NCI-H526 (cell line): ENCODE measurements at places on chromosomes 1 and 21.

DNA sequence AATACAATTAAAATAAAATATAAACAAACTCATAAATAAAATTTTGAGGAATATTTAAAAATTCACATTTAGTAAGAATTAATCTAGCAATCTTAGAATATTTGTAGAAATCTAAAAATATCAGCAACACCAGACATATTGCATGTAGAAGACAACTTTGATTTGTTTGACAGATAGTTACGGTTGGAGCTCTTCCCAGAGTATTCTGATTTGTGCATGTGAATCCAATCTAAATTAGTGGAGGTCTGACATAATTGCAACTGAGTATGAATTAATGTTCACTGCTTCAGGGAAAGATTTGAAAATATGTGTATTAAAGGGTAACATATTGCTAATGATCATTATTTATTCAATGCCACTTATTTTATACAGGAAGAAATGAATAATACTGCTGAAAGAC, 1546.2 kb downstream of the BRINP3 start:
- DNase-seq = no peak

- no peak for DNase-seq
These were observed 43.5 kb downstream of the GBP6 start for GRCh38 chr1:89407360-89407759.

DNA sequence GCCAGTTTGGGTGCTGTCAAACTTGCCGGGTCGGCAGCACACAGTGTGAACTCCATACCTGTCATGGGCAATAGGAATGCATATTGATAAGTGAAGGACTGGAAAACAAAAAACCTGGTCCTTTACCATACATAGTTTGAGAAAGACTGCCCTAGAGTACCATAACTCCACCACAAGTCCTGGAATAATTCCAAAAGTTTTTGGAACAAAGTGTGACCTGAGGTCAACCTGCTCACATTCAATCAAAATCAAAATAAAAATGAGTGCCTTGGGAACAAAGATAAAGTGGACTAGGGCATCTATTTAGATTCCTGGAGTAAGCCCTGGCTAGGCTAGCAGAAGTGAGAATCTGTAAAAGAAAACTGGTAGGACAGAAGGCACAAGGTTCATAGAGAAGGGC, 7.6 kb downstream of the PEX19 start:
- no peak for DNase-seq

- DNase-seq = no peak
These were observed 76.2 kb upstream of the TMEM51 start for GRCh38 chr1:15077384-15077783.

DNA sequence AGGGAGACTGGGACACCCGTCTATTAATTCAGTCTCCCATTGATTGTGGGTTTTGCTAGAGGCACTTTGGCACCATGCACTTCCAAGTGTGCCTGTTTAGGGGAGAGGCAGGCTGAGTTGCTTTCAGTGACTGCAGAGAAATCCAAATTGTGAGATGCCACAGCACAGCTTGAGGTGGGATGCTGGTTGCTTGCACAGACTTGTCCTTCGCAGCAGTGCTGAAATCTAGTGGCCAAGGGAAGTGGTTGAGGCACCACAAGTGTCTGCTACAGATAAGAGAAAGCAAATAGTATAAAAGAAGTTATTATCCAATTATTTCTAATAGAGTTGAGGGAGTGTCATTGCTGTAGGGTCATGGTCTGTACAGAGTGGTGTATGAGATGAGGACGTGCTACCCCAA, 40.0 kb upstream of the APP start:
- DNase-seq = no peak

DNA sequence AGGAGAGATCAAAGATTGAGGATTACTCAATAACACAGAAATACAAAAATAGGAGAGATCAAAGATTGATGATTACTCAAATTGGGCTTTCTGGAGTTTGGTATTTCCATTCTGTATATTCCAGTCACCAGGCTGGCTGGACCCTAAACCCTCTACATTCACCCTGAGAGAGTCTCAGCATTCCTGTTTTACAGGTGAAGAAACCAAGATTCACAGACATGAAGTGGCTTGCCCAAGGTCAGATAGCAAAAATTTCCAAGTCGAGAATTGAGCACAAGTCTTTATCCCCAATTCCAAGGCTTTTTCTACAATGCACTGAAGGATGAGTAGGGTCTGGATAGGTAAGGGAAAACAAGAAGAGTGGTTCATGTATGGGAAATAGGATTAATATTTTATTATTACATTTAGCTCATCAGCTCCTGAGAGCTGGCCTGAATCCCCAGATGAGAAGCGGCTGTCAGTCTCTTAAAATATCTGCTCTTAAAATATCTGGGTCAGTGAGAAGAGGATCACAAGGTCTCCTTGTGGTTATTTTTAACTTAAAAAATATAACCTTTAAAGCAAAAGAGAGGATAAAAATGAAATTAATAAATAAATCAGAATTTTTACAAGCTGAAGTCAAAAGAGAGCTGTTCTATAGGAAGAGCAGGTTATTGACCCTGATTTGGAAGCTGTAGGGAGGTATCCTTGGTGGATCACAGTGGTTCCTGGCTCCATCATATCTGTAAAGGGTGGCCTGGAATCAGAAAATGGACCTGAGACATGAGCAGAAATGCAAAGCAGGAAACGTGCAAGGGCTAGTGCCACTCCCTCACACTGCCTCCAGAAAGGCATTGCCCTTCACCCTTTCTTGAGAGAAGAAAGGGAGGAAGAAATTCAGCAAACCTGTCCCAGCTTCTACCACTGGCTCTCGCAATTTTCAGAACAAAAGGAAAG, 29.1 kb upstream of the SEC16B start:
- no peak for DNase-seq

GRCh38 chr1:153546371-153546770, 765 bp upstream of the S100A4 start:
- DNase-seq = no peak

DNA sequence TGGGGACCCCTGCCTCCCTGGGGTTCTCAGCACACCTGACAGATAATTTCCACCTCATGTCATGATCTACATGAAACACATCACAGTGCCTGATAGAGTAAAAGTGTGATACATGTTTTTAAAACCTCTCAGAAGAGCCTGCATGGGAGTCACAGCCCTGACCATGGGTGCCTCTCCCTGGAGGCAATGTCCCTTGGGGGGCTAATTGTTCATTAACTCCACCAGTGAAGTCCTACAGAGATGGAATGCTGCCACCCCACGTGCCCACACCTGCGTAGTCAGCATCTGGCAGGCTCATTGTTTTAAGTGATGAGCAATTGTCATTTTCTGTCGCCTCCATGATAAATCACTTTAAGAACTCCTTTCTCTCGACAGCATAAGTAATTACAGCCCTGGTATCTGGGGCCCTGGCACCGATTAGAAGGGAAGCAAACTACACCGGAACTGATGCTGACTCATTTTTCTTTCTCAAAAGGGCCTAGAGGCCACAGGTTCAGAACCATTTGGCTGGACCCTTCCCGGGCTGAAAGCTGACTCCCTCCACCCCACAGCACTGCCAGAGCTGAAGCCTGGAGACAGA, 109.6 kb upstream of the GJB5 start:
- no peak for DNase-seq

- DNase-seq = no peak
These were observed 16.3 kb upstream of the TMEM54 start for GRCh38 chr1:32917521-32917920.

DNA sequence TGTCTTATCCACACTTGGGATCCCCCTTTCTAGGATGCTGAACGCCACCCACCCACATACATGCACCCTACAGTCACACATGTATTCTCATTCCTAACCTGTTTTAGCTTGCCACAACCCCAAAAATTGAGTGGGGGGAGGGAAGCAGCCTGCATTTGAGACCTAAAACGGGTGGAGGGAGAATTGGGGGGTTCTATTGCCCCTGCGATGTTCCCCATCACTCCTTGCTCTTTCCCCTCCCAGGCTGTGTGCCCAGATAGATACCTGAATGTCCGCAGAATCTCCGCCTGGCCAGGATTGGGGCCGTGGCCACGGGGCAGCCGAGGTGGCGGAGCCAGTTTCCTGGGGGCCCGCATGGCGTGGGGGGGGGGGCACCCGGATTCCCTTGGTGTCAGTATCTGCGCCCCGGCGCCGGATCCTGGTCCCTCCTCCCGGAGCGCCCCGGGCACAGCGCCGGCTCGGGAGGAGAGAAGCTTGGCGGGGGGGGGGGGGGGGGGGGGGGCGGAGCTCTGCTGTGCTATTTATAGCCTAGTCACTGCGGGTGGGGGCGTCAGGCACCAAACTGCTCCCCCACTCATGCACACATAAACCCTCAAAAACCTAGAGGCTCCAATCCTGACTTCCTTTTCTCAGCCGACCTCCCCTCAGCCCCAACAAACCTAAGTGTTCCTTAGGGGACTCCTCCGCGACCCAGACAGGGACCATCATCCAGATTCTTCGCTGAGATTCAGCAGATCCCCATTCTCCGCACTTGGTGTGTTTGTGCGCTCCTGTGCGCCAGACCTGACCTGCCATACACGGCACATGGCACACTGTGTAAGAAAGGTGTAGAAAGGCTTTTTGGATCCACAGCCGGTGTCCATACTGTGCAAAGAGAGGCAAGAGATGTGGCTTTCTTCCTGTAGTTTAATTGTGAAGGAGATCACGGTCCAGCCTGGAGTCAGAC, 1.9 kb downstream of the ANKRD34A start:
- DNase-seq = peak; percentile 61

DNA sequence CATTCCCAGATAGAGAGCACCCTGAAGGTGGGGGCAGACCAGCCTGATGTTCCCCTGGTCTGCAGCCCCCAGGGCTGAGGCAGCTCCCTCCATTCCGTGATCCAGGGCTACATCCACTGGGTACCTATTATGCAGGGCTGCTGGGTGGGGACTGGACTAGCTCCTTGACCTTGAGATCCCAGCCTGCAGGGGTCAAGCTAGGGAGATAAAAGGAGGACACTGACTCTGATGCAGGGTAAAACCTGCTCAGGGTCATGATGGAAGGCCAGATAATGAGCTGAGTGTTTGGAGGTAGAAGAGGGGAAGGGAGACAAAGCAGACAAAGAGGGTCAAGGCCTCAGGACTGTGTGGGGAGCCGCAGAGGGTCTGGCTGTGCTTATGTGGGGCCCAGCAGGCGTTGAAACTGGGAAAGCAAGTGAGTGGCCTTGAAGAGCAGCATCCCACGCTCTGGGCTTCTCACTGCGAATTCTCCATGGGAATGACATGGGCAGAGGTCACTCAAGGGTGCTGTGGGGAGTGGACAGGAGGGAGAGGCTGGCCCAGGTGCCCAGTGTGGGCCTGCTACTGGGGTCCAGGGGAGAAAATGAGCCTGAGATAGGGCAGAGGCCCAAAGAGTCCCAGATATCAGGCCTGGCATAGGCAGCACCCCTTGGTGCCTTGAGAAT, 9.7 kb downstream of the FOXO6 start:
- DNase-seq = no peak

DNA sequence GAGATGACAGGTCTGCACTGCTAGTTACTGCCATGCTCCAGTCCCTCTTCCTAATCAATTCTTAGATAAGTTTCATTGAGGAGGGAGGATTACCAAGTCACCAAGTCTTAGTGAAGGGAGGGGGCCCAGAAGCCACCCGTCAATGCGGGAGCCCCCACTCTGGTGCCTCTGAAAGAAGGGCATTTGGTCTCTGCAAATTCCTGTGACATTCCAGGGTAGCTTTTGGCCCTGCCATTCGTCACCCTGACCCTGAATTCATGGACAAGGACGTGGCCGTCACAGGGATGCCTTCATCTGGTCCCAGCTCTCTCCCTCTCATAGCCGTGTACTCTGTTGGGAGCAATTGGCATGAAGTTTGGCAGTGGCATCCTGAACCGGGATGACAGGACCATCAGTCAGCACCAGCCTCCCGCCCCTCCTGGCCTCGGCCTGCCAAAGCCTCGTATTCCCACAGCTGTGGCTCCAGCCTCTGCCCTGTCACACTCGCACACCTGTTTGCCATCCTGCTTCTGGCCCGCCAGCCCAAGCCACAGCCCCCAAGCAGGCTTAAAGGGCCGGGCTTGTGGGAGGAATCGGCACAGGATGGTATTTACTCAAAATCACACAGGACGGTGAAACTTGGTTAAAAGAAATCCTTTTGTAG, 150.7 kb downstream of the CLIC6 start:
- no peak for DNase-seq

GRCh38 chr1:224689374-224689773, 73.3 kb downstream of the CNIH3 start:
- DNase-seq = no peak

DNA sequence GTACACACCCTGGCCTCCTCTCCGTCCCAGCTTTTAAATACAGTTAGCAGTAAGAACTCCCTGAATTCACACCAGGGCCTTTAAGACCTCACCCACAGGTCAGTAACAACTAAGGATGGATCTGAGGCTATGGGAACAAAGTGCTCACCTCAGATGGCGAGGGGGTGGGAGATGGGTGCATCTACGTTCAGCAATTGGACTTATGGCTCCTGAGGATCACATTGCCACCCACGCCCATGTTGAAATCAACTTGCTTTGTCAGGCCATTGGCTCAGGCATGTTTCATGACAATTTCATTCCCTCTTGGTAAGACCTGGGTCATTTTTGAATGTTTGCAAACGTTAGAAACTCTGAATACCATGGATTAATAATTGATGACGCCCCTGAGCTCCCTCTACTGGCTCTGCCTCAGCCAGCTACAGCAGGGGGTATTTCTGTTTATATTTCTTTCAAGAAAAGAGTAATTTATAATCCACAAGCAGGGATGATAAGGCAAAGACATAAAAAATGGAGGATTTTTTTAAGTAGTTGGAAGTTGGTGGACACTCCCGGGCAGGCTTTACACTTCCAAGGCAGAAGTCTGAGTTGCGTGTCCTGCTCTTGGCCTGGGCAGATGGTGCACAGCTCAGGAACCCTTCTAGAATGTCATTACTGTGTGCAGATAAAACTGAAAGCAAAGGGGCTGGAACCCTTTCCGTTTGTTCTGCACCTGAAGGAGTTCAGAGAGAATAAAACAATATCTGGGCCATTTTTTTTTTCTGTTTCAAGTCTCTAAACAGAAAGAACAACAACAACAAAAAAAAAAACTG, 13.7 kb upstream of the LBR start:
- no peak for DNase-seq

- no peak for DNase-seq
These were observed 179.3 kb upstream of the HMGB4 start for GRCh38 chr1:33684396-33685179.

DNA sequence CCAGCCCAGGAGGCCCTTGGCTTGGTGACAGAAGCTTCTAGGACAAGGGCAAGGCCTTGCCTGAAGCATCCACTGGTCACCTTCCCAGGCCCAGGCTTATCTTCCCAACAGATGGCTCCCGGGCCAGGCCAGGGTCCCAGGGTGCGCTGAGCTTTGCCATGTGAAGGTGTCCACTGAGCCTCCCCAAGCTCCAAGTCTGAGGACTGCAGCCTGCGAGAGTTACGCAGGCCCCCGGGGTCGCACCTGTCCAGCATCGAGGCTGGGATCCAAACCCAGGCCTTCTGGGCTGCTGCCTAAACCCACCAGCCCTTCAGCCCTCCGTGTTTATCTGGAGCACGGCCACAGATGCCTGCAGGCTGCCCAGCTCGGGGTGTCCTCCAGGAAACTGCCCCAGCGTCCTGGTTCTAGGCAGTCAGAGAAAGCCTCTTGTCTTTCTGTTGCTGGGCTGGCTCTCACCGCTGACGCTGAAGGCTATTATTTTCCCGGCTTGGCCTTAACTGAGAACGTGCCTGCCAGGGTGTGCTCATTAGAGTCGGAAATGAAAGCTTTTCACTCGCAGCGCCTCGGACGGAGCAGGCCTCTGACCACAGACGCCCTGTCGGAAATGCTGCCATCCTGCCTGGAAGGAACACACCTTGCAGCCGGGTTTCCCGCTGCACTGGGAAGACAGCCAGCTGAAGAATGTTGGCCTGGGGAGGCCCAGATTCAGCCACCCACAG, 71.4 kb downstream of the MEGF6 start:
- no peak for DNase-seq
